ENCODE measurements at places on chromosomes 6 and 20.

GRCh38 chr20:61355585-61355984, 103.5 kb downstream of the CDH4 start:
- DNase-seq, result no peak

- DNase-seq, result no peak
These were observed 32.2 kb downstream of the CD83 start for GRCh38 chr6:14149739-14150130.

DNA sequence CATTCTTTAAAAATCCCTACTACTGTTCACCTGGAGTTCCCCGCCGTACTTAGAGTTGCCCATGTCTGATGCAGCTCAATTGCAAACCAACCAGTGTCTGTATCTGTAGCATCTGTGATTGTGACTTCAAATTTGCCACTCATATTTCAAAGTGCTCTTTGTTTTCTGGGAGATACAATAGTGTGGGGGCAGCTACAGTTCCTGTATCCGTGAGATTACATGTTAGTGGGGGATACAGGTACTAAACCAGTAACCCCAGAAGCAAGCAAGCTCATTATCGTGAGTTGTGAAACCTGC, 140.9 kb downstream of the ANKRD60 start:
- no peak for DNase-seq

GRCh38 chr6:152821525-152821924, 70.9 kb downstream of the VIP start:
- no peak for DNase-seq

DNA sequence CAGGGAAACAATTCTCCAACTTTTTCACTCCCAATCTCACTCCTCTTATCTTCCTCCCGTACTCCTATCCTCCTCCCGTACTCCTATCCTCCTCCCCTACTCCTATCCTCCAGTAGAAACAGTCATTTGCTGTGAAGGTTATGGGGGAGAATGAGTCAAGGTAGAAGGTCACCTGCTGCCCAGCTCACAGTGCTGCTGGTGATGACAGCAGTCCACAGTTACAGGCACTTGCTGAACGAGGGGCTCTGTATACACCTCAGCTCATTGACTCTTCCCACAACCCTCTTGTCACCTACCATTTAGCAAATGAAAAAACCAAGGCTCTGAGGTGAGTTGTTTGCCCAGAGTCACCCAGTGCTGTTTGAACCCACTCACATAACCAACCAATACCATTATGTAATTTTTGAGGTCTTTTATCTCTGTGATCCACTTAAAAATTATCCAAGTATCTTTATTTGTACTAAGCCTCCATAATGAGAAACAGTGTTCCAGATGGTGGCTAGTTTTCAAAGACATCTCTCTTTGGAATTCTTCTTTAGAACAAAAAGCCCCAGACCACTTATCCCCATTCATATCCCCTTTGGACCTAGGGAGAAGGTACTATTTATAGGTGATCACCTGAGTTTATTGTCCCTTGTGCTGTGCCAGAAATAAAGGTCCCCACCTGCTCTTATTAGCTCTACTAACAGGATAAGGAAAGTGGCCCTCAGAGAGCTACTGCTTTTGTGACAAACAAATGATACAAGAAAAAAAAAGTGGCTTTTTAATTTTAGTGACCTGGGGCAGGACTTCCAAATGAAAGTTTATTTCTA, 53.2 kb downstream of the PTPN1 start:
- DNase-seq, result no peak

DNA sequence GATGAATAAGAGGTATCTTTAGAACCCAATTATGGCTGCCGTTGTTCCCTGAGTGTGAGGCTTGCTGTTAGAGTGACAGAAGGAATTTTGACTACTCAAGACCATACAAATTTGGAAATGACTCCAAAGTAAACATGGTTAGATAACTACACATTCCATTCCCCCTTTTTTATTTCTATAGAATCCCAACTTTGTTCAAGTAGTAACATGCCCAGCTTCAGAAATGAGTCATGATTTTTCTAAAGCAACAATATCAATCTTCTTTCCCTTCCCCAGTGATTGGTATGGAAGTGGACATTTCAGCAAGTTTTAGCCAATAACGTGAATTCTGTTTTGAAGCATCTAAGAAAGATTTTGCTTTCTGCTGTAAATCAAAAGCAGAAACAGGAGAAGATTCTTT, 37.8 kb downstream of the HCRTR2 start:
- no peak for DNase-seq

DNA sequence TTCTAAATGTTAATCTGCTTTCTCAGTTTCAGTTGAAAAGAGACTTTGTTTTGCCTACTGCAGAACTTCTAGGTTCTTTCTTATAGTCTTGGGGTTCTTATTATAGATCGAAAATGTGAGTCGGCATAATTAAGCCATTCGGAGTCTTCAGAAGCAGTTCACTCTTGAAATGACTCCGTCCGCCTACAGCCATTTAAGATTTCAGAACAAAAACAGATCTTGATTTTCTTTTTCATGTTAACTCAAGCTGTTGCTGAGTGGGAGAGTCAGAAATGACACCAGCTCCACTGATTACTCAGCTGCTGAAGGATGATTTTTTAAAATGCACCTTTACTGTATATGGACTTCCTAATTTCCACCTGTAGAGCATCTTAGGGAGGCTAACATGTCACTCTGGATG, 15.9 kb downstream of the PRDM1 start:
- DNase-seq, result no peak

GRCh38 chr20:53847837-53848170, 222.6 kb downstream of the BCAS1 start:
- no peak for DNase-seq

DNA sequence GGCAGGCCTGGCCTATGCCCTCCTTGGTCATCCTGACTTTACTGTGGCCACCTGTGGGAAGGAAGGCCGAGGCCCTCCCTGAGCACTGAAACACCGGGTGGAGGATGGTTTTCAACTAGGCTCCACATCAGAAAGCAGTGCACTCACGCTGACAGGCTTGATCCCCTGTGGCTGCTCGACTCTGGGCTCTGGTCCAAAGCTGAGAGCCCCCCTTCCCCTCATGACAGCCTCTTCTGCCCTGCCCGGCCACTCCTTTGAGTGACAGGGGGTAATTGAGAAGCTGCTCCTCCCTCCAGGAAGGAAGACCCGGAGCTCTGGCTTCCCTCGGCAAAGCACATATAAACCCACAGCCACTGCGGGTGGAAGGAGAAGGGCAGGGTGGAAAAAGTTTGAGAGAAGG, 43.6 kb downstream of the MUC22 start:
- DNase-seq, result no peak

GRCh38 chr6:22774129-22774528, 204.8 kb downstream of the HDGFL1 start:
- DNase-seq, result no peak
